ENCODE measurements at places on chromosomes 12 and 14.

GRCh38 chr12:67459173-67459572, 189.4 kb upstream of the DYRK2 start:
- no peak for DNase-seq

DNA sequence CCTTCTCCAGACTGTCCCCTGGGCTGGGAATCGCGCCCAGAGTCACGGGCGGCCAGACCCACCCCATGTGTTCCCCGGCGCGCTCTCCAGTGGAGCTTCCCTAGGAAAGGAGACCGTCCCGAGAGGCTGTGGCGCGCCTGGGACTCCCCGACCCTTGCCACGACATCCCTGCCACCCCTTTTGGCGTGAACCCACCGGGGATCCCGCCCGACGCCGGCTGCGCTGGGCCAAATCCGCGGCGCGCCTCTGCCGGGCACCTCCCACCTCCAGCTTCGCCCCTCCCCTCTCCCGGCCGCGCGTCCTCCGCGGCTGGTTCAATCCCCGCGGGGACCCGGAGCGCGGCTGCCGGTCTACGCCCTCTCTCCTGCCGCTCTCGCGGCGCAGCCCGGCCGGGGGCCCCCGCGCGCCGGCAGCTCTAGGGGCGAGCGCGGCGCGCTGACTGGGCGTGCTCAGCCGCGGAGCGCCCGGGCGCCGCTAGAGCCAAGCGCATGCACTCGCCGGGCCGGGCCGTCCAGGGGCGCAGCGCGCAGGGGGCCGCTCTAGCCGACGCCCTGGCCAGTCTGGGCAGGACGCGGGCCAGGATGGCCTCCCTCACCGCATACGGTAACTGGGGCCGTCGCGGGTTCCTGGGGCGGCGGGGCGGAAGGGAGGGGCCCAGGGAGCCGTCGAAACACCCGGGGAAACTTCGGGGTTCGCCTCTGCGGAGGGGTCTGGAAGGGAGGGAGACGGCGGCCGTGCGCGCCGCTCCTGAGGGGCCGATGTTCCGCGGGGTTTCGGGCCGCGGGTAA, 77.4 kb upstream of the ANO4 start:
- DNase-seq, result no peak

- DNase-seq, result no peak
These were observed 411.1 kb upstream of the MDGA2 start for GRCh38 chr14:48086516-48086915.

DNA sequence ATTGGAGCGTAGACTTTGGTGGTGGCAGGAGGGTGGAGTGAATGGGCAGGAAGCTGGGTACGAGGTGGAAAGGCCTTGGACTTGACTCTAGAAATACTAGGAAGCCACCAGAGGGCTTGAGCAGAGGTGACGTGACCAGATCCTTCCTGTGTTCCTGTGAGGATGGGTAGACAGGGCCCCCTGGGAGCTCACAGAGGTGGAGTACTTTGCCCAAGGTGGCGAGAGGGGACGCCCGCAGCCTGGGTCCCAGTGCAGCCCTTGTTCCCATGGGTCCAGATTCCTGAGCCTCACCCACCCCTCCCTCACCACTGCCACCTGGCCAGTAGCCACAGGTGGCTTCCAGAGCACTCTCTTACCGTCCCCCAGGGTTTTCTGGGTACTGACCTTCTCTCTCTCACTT, 89.8 kb downstream of the KIF26A start:
- no peak for DNase-seq

DNA sequence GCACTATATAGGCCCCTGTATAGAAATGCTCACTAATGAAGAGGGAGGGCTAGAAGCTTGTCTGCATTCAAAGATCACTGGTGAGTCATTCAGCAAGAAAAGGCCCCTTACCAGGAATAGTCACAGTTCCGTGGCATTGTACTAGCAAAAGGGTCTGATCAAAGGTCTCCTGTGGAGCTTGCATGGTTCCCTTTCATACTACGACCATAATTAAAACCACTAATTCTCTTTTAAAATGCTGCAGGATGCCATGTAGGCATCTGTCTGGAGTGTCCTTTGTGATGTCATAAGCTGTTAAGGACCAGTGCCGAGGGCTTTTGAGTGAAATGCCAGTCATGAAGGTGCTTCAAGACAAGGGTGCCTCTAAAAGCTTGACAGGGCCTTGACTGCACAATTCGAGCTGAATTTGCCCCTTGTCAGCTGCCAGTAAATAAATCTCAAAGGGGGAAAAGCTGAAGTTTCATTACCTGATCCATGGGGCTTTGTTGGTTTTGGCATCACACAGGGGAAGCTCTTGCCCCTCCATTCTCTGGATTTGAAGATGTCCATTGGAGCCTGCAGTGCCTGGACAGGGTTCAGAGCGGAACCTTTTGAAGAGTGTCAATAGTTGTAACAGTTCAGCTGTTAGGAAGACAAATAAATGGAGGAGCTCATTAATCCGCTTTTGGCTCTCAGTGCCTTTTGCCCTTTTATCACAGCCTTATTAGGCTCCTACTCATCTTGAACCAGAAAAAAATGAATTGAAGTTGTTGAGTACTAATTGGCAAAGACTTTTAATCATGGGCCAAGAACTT, 69.1 kb downstream of the TMEM260 start:
- no peak for DNase-seq

DNA sequence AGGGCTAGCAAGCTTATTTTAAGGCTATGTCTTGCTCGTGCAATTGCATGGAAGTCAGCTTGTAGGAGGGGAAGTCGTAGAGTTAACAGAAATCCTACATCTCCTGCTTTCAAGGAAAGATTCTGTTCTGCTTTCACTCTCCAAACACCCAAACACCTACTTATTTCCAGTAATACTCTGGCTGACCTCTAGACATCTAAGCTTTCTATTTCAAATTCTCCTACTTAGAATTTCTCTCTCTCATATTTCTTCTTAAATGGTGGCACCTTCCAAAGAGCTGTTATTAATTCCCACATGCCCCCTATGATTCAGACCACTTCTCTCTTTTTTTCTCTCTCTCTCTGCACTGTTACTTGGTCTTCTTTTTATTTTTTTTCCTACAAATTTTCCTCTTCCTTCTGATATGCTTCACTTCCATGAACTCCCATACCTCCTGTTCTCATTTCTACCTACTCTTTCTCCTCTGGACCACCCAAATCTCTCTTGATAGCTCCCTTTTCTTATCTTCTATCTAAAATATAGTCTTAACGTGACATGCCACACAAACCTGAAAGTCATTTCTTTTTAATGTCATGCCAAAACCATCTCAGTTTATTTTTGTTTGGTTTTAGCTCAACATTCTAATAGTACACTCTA, 90.8 kb downstream of the RPS6KA5 start:
- DNase-seq, result no peak

GRCh38 chr12:90909069-90909770, 45.8 kb downstream of the CCER1 start:
- no peak for DNase-seq

- peak; percentile 22 for DNase-seq
These were observed 1.4 kb upstream of the KCNK13 start for GRCh38 chr14:90060312-90060964.

DNA sequence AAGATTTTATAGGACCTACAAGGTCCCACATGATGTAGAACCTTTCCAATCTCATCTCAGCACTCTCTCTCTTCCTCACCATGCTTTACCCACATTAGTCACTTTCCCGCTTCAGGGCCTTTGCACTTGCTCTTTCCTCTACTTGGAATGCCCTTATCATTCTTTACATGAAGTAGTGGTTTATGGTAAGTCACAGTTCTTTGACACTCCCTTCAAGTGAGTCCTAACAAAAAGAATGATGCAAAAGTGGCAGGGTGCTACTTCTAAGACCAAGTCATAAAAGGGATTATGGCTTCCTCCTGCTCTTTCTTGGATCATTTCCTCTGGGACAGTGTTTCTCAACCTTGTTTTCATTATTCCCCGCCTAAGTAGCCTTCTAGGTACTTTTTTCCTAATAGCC, 13.1 kb downstream of the TMBIM4 start:
- no peak for DNase-seq

DNA sequence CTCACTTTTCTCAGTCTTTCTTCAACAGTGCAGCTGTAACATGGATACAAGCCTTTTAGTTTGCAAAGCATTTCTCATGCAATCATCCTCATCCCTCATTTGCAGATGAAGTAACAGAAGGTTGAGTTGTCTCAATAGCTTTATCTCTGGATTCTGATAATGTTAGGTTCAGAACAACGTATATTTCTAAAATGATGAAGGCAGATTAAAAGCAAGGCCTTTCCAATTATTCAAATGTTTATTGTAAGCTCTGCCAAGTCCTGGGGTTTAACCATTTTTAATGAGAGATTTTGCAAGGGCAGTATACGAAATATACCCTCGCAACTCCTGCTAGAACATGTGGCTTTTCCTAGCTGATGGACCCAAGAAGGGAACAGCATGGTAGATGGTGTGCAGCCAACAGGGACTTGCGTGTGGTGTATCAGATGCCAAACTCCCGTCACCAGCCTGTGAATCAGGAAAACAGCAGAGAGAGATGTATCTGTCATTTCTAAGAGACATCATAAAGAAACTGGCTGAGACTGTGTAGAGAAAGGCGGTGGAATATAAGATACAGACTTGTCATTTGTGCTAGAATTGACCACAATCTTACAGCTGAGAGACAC, 319.7 kb downstream of the MED13L start:
- DNase-seq, result no peak

- DNase-seq, result no peak
These were observed 89.2 kb downstream of the PRMT8 start for GRCh38 chr12:3580094-3580749.

DNA sequence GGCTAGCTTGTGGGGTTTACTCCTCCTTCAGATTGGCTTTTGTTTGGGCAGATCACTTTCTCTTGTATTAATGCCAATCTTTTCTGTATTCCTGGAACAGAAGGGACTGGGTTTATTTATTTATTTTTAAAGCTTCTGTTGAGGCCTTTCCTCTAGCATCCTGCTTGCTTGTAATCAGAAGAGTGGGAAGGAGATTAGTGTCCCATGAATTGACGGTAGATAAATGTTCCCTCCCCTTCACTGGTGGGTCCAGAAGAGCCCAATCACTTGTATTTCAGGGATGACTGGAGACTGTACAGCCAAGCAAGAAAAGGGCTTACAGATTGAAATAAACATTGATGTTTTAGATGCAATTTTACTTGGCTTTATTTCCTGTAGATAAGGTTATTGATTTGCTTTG, 71.0 kb downstream of the LIN52 start:
- no peak for DNase-seq

- no peak for DNase-seq
These were observed 17.9 kb downstream of the GPHB5 start for GRCh38 chr14:63300854-63301253.

- no peak for DNase-seq
These were observed 339.0 kb downstream of the TMEM121 start for GRCh38 chr14:105865266-105865903.

DNA sequence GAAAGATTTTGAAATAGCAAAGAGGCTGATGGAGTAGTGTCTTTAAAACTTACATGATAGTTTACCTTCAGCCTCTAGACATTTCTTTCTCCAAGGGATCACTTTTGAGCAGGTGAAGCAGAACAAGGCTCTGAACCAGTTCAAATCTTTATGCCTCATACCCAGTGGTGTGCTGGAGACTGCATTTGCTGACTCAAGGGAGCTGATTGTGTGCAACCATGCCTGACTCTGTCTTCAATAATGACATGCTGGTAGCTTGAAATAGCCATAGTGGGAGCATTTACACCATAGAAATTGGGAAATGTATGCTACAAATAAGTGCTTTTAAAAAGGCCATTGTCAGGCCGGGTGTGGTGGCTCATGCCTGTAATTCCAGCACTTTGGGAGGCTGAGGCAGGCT, 482.0 kb downstream of the TMTC2 start:
- no peak for DNase-seq

- no peak for DNase-seq
These were observed 33.4 kb downstream of the ADIPOR2 start for GRCh38 chr12:1724250-1724649.

DNA sequence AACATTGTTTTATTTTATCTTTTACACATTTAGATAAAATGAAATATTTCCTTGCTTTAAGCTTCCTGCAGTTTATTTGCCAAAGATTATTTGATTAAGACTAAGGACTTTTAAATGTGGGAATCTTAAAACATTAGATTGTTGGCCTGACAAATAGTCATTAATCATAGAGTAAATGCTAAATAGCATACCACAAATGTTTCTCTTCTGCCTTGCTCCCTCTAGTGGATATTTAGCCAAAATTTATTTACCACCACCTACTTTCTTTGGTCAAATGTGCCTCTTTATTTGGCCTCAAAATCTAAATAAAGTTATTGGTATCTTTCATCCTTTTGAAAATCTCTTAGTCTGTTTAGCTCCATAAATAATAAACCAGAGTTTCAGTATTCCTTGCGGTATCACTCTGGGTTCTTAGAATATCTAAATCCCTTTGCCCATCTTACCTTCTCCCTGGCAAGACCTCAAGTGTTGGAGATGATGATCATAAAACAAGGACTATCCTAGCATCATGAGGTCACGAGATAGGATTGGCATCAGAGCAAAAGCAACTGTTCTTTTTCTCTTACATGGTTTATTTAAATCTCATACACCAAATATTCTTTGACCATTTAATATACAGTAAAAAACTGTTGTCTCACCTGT, 150.6 kb upstream of the AEBP2 start:
- DNase-seq, result peak; percentile 31

GRCh38 chr14:89093083-89093730, 268.8 kb downstream of the TTC8 start:
- DNase-seq, result no peak

DNA sequence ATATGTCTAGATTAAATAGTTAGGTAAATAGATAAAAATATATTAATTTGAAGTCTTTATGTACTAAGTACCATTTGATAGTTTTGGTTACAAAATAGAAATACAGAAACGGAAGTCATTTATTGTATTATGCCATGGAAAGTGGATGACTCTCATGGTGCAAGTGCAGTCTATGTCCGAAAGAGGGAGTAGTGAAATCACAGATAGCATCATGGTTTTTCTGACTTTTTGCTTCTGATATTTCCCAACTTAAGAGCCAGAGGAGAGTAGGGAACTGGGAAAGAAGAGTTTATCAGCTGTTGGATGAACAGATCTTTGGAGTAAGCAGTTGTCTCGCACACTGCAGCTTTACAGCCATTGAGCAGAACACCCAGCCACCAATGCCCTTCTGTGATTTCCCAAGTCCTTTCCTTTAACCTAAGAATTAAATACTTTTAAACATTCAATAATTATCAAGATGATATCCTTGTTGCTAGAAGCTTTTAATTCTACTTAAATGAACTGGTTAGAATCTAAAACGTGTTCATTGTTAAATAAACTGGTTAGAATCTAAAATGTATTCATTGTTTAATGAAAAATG, 18.4 kb upstream of the SRGAP1 start:
- DNase-seq, result peak; percentile 33

GRCh38 chr12:54421175-54421878, 2.3 kb upstream of the ITGA5 start:
- no peak for DNase-seq

- DNase-seq, result no peak
These were observed 203.6 kb downstream of the NUAK1 start for GRCh38 chr12:105935106-105935505.

- DNase-seq, result no peak
These were observed 116.2 kb upstream of the FRMD6 start for GRCh38 chr14:51535443-51536044.

All from CD4-positive, alpha-beta T cell treated with Interleukin-17A for 1 hour (primary cell).